ENCODE measurements at places on chromosomes 7 and 10. TPM values are rescaled to one million over a fixed set of nuclear protein-coding genes. Genes with fewer than 3 reads are reported as not detected.

Gene PRSS58
- not detected for total RNA-seq

Gene HYAL4
- not detected for total RNA-seq

Gene CCDC71L
- 6.9 TPM for total RNA-seq

Gene PSMG3
- total RNA-seq = 13.3 TPM

Gene EBLN1
- total RNA-seq = not detected

Gene NRCAM
- 0.30 TPM for total RNA-seq

Gene STAG3
- 0.51 TPM for total RNA-seq

Gene DEPP1
- total RNA-seq = 33.0 TPM

Gene MALRD1
- total RNA-seq = 1.1 TPM

Gene TMEM273
- total RNA-seq = 27.9 TPM

Gene CACNA2D1
- total RNA-seq = 46.1 TPM

Gene CALHM1
- not detected for total RNA-seq

Gene FBXO24
- 0.41 TPM for total RNA-seq

Gene SPDYE16
- total RNA-seq = not detected

DNA sequence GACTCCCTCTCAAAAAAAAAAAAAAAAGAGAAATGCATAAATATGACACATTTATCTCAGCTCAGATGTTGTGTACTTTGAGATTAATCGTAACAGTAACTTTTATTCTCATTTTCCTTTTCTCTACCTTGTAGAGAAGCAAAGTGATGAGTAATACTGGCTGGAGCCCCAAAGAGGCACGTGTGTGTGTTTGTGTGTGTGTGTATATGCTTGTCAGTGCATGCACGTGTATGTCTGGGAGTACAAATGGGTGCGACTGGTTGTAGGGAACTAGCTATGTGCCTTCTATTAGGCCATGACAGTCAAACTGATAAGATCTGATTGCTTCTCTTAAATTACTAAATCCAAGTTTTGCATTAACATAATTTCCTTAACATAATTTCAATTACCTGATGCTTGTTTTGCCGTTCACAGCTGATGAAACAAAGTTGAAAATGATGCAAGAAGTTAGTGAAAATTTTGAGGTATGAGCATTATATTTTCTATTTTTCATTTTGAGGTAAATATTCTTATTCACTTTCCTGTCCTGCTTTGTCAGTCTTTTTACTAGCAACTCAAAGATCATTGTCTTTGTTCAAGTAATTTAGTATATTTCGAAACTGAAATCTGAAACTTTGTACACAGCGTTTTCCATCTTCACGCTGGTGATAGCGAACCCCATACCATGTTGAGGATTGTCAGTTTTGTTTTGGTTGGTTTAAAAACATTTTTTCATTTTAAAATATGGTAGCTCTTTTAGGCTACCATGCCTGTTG, 3.4 kb downstream of the TRRAP start:
- DNase-seq = no peak

GRCh38 chr10:90614631-90615030, 243.2 kb downstream of the HTR7 start:
- DNase-seq = no peak

DNA sequence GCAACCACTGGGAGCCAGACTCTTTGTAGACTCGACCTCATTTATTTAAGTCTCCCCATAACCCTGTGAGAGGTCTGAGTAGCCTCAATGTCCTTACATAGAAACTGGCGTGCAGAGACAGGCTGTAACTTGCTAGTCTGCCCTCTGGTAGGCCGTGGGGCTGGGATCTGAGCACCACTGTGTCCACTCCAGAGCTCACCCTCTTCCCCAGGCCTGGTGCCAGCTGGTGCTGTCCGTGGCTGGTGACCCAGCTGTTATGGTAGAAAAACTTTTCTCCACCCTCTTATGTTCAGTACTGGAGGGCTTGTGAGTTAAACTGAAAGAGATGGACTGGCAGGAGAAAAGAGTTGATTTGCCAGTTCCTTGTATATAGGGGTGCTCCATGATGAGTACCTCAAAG, 41.9 kb downstream of the ADAMTS14 start:
- DNase-seq = no peak

- no peak for DNase-seq
Observed at GRCh38 chr7:82481499-82482097, 38.0 kb upstream of the CACNA2D1 start.

DNA sequence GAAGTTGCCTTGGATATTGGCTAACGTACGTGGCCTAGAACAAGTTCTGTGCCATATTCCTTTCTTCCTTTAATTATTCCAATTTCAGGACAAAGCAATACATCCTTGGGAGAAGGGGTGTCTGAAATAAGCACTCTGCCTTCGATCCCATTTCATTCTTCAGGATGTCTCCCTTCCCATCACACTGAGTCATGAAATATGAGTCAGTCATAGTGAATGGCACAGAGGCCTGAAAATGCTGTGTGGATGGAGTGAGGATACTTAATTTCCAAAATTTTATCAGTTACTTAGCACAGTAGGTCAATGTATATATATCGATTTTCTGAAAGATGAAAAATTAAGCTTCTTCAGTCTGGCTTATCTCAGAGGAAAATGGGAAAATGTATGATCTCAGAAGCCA, 19.5 kb downstream of the EVX1 start:
- no peak for DNase-seq

DNA sequence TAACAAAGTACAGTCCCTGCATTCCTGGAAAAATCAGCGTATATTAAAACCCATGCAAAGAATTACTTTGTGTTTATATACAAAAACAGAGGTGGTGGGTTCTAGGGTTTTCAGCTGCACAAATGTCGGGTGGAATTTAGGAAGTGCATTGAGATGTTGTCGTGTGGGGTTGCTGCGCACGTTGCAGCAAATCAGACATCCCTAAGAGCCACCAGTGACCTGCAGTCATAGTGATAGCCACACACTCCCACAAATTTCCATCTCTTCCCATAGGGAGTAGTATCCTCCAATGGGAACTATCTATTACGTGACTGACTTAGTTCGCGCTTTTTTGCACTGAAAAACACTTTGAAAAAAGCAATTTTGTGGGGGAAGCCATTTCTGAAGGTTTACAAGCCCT, 375.2 kb upstream of the GALNT17 start:
- no peak for DNase-seq

- DNase-seq = no peak
Observed at GRCh38 chr10:44936314-44936975, 23.2 kb upstream of the RASSF4 start.

DNA sequence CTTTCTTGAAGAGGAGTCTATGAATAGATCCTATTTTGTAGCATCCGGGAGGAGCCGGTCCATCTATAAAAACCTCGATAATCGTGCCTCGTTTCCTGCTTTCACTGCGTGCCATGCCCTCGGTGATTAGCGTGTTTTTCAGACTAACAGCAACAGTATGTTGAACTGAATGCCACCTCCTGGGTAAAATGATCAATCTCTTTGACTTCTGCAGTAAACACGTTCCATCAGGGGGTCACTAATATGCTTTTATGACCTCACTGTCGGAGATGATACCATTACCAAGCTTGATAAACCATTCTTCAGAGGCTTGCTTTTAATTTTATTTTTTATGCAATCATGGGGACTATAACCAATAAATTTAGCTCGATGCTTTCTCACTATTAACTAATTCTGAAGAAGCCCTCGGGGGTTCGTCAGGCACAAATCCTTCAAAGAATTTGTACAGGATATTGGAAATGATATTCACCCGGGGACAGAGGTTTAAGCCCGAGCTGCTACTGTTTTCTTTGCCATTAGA, 228.3 kb downstream of the ADARB2 start:
- no peak for DNase-seq

DNA sequence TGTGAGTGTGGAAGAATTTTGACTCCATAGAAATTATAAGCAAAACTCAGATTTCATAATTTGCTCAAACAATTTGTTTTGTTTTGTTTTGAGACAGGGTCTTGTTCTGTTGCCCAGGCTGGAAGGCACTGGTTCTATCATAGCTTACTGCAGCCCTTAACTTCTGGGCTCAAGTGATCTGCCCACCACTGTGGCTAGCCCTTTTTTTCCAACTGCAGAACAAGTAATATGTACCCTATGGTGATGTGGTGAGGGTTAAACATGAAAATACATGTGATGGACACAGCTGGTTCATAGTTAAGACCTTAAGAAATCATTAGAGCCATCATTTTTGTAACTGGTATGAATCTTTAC, 31.1 kb downstream of the CSTF2T start:
- DNase-seq = no peak

GRCh38 chr10:110735620-110736027, 91.5 kb downstream of the RBM20 start:
- no peak for DNase-seq

- no peak for DNase-seq
Observed at GRCh38 chr7:155262031-155262430, 35.6 kb upstream of the INSIG1 start.

GRCh38 chr10:131179361-131179760, 132.2 kb downstream of the TCERG1L start:
- no peak for DNase-seq

- no peak for DNase-seq
Observed at GRCh38 chr7:46207931-46208634, 287.0 kb upstream of the IGFBP3 start.

- no peak for DNase-seq
Observed at GRCh38 chr10:121244818-121245217, 353.4 kb downstream of the FGFR2 start.

DNA sequence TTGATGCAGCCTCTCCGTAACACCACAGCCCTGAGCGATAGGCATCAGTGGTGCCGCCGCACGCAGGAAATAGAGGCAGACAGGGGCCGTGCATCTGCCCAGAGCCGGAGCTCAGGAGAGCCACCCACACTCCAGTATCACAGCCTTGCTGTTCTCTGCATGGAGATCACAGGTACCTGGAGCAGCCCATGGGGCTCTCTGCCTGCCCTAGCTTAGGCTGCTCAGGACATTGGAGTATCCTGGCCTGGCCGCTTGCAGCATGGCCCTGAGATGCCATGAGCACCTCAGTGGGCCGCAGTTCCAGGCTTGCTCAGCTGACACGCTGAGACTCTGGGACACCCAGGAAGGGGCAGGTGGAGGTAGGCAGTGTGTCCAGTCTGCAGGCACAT, 47.0 kb downstream of the ELFN1 start:
- no peak for DNase-seq

DNA sequence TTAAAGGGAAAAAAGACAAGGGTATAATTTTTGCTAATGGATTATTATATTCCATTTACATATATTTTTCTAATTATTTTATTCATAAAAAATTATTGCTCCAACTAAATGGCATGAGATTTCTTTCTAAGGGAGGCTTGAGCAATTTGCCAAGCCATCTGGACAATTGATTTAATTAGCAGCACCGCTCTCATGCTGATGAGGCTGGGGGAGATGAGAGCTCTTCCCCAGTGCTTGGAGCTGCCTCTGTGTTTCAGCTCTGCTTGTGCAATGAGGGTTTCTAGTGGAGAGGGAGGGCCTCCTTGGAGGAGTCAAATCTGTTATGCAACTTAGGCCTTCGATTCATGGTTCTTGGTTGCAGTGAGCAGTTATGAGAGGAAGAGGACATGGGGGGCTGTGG, 574.3 kb downstream of the TCERG1L start:
- DNase-seq = no peak

- no peak for DNase-seq
Observed at GRCh38 chr10:32972929-32973328, 14.9 kb upstream of the ITGB1 start.

DNA sequence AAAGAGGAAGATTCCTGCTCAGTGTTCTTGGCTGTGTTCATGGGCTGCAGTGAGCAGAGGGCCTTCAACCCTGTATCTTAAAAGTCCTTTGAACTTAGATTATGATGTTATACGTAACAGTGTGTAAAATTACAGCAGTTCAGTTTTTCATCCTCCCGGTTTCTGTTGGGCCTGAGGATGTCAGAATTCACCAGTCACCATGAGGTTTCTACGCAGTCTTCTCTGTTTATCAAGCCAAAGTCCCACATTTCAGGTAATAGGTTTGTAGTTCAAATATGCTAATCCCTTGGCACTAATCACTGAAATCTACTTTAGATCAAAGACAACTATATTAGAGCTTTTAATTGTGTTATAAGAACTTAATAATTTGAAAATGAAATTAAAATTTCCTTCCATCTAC, 24.9 kb downstream of the PLEKHA8 start:
- DNase-seq = no peak

DNA sequence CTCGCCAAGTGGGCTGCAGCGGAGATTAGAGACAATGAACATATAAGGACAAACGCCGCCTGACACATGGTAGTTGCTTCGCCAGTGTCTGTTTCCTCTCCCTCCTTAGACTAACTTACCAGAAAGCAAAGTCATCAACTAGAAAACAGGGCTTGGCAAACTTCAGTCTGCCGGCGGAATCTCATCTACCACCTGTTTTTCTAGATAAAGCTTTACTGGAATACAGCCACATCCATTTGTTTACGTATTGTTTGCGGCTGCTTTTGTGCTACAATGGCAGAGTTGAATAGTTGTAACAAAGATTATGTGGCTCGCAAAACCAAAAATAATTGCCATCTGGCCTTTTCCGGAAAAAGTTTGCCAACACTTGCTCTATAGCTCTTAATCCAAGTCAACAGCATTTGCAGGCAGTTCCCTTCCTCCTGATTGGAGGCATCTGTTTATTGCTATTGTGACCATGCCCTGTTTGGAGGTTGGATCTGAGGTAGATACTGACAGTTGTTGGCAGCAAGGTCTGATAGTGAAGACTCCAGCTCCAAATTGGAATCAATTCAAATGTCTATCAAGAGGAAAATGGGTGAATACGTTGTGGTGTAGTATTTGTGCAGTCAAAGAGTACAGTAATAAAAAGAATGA, 260.6 kb downstream of the POU6F2 start:
- DNase-seq = no peak

GRCh38 chr7:111290419-111290818, 199.5 kb downstream of the LRRN3 start:
- DNase-seq = no peak

DNA sequence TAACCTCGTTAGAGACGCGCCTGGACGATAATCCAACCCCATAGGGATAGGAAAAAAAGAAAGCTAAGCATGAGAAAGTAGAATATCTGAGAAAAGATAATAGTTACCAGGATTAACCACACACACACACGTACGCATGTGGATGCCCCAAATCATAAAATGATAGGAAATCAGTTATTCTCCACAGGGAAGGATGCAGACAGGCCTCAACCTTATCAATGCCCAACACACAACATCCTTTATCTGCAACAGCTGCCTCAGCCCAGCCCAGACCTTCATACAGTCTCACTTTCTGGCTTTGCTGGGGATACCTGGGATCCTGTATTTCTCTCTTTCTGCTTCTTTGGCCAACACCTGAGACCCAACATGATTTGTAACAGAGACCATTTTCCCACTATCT, 123.0 kb downstream of the NOC3L start:
- no peak for DNase-seq

GRCh38 chr7:80635533-80635932, 2.9 kb upstream of the CD36 start:
- DNase-seq = no peak

DNA sequence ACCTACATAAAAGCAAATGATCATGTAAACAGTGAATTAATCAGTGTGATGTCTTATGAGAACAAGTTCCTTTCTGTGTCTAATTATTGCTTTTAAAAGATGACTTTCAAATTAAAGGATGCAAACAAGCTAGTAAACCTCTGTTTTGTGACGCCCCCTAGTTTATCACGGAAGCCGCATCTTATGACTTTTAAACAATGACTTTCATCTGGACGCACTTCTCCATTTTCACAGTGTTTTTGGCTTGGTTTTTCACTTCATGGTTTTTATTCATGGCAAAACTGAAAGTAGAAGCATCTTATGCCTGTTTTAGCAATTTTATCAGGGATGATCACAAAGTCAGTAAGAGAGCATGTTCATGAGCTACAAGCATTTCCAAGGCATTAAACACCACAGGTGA, 35.0 kb downstream of the ITGA8 start:
- DNase-seq = no peak

Measured in Right ventricle myocardium inferior (tissue), 1 donor.